ENCODE measurements at places on chromosomes 3 and 15.

GRCh38 chr3:132346841-132347736, 29.9 kb downstream of the ACP3 start:
- DNase-seq: no peak

- peak; percentile 58 for DNase-seq
Measured at GRCh38 chr3:100634493-100635272, 25.3 kb downstream of the ADGRG7 start.

GRCh38 chr15:50059883-50060282, 59.1 kb downstream of the ATP8B4 start:
- DNase-seq: no peak

DNA sequence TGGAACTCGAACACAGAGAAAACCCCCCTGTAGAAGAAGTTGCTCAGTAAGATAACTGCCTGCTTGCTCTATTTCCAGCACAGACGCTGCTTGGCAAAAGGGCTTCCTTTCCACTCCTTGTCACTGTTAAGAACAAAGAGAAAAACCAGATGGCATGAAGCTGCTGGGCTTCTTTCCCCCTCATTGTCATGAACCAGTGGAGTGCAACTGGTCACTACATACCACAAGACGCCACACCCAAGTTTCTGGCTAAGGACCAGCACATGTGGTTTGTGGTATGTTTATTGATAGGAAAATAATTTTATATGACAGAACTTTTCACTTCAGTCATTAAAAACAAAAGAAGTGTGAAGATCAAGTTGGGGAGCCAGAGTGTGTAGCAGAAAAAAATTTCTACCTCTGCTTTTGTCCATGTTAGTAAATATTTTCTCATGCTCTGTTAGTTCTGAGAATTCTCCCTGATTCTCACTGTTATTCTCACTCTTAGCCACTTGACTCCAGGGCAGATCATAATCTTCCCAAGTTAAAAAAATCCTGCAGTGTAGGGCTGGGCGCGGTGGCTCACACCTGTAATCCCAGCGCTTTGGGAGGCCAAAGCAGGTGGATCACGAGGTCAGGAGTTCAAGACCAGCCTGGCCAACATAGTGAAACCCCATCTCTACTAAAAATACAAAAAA, 37.9 kb downstream of the CLK3 start:
- no peak for DNase-seq

GRCh38 chr3:150975086-150975991, 2.8 kb upstream of the CLRN1 start:
- no peak for DNase-seq

- no peak for DNase-seq
Measured at GRCh38 chr3:87126321-87126720, 100.8 kb upstream of the CHMP2B start.

DNA sequence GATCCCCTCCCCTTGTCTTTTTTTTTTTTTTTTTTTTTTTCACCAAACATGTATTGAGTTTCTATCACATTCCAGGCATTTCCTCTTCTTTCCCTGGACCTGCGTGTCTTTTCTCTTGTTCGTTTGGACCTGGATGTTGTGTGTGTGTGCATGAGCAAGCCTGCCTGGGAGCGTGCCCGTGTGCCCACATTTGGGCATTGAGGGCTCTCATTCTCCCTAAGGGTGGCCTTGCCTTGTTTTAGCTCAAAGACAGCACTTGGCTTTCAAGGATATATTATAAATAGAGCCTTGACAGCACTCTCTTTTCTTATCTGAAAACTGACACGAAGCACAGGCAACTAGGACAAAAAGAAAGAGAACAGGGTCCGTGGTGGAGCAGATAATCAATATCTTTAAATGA, 39.0 kb upstream of the SLC25A26 start:
- DNase-seq: no peak

DNA sequence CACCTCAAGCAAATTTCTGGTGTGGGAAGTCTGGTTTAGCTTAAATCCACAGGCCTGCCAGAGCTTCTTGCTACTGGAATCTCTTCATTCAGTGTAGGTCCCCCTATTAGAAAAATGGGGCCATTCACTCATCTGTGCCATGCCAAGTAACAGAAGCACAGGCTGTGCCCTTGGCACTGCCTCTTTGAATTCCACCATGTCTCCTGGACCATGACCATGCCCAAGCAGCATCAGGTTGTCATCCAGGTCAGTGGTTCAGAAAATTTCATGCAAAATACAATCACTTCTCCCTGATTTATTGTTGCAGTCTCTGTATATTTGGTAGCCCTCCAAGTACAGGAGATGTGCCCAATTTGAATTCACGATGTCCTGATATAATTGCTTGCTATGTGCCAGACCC, 602.1 kb upstream of the ZNF385D start:
- DNase-seq: no peak

DNA sequence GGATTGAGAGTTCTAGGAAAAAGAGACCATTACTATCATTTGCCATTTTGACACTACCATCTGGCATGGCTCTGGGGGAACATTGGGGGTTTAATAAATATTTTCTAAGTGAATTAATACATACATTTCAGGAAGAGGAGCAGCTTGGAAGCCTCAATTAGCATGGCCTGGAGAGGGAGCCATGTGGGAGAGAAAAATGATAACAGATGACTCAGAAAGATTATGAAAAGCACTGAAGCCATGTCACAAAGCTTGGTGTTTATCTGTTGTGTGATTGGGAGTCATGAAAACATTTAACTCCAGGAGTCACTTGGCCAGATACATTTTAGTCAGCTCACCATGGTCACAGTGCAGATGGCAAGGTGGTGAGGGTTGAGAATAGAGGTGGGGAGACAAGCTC, 121.0 kb downstream of the SSR3 start:
- no peak for DNase-seq
